ENCODE measurements at places on chromosomes 2 and 18.

- peak; percentile 27 for DNase-seq
Observed at GRCh38 chr2:181177376-181177775, 197.0 kb downstream of the UBE2E3 start.

DNA sequence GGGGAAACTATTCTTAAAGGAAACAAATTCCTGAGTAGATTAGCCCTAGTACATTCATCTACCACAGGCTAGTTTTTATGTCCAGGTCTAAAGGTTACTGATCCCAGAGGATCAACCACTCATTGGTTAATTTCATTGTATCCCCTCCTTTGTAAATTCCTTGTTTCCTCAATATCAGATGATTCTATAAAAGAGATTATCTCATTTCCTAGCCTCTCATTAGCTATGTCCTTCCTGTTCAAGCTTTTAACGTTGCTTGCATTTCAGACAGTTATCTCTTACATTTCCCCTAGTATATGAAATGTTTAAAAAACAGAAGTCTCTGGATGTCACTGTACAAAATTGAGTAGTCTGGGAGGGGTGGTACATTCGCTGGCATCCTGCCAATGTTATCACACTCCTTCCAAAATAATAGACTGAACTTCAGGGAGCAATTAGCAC, 24.2 kb upstream of the ARMC9 start:
- no peak for DNase-seq

GRCh38 chr2:36060133-36060532, 295.4 kb upstream of the CRIM1 start:
- no peak for DNase-seq

- no peak for DNase-seq
Observed at GRCh38 chr2:151777935-151778334, 43.7 kb upstream of the NEB start.

- peak; percentile 58 for DNase-seq
Observed at GRCh38 chr18:8988260-8988871, 114.1 kb upstream of the NDUFV2 start.

DNA sequence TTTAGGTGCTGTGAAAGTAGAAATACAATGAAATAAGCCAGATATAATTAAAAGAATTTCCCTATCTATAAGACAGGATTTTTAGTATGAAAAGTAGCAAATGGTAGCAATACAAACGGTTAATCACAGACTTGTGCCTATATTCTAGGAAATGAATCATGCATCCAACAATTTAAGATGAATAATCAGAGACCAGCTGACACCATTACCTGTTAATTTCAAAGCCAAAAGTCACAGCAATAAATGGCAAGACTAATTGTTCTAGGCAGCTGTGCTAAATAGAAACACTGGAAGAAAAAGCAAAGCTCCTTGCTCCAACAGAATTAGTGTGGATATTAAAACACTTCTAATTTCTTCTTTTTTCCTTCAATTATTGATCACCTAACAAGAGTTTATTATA, 35.1 kb upstream of the MPP4 start:
- no peak for DNase-seq

GRCh38 chr2:233349005-233349998, 5.0 kb upstream of the DGKD start:
- no peak for DNase-seq

GRCh38 chr2:203740871-203741281, 34.4 kb downstream of the CD28 start:
- DNase-seq = peak; percentile 68

- no peak for DNase-seq
Observed at GRCh38 chr2:85309699-85310321, 18.0 kb downstream of the TGOLN2 start.

DNA sequence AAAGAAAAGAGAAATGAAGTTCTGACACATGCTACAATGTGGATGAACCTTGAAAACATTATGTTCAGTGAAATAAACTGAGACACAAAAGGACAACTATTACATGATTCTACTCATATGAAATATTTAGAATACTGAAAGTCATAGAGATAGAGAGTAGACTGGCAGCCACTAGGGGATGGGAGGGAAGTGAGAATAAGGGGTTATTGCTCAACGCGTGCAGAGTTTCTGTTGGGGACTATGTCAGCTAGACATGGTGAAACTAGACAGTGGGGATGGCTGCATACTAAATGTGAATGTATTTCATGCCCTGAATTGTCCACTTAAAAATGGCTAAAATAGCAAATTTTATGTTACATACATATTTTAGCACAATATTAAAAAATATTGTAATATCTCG, 108.7 kb upstream of the ATL2 start:
- DNase-seq = no peak

DNA sequence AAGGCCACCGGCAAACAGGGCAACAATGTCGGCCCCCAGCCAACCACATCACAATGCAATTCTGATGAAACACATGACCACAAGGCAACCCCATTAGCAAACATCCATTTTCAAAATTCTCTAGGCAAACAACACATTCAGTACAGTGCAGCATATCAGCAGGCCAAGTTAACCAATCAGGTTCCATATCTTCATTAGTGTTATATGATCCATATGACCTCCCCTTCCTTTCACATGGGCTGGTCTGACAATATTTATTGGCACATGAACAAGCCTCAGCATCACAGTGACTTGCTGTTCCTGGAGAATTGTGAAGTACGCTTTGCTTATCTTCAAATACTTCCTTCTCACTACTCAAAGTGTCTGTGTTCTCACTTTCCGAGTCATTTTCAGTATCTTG, 19.8 kb downstream of the RNF103 start:
- DNase-seq = no peak

DNA sequence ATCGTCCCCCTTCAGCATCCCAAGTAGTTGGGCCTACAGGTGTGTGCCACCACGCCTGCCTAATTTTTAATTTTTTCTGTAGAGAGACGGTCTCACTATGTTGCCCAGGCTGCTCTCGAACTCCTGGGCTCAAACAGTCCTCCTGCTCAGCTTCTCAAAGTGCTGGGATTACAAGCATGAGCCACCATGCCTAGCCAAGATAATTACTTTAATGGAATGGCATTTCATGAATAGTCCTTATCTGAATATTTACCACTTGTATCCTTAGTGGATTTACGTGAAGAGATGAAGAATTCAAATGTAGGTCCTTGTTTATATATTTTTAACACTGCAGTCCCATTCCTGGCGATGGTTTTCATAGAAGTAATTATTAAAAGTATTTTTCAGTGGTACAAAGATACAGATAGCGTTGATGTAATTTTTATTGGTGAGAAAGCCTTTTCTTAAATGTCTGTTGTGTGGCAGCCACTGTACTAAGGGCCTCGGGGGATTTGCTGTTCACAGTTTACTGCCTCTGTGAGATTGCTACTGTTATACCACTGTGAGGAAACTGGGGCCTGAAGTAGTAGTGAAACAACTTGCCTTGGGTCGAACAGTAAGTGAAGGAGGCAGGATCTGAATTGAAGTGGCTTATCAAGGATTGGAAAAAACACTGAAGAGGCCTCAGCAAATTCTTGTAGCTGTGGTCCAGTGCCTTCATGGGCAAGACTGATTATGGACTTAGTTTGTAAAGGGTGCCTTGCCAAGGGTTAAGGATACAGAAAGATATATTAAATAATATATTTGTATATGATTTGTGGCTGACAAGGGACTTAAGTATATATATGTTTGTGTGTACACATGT, 151.2 kb downstream of the PRPF40A start:
- no peak for DNase-seq

DNA sequence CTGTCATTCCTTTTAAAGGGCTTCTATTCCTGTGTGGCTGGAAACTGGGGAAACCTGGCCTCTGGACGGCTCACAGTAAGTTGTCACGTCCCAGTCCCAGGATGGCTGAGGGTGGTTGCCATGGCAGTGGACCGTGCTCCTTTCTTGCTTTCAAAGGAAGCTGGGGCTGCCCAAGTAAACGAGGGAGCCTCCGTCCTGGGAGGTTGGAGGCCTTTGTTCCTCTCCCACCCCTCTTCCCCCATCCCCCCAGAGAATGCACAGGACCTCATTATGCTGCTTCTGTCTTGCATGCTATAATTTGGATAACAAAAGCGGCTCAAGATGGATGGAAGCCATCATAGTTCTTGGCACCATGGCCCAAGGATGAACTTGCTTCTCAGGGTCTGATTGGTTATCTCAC, 325.5 kb upstream of the HS6ST1 start:
- DNase-seq = no peak

DNA sequence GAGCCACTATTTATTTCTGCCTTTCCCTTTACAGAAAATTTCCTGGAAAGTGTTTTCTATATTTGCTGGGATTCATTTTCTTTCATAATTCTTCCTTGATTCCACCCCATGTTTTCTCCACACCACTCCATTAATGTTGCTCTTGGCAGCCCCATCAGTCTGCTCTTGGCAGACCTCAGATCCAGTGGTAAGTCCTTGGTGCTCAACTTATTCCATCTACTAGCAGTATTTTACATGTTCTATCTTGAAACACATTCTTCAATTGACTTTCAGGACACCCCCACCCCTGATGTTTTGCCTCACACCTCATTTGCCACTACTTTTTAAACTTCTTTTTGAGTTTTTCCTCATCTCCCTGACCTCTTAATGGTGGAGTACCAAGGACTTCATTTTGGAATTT, 65.0 kb downstream of the HNMT start:
- peak; percentile 47 for DNase-seq

DNA sequence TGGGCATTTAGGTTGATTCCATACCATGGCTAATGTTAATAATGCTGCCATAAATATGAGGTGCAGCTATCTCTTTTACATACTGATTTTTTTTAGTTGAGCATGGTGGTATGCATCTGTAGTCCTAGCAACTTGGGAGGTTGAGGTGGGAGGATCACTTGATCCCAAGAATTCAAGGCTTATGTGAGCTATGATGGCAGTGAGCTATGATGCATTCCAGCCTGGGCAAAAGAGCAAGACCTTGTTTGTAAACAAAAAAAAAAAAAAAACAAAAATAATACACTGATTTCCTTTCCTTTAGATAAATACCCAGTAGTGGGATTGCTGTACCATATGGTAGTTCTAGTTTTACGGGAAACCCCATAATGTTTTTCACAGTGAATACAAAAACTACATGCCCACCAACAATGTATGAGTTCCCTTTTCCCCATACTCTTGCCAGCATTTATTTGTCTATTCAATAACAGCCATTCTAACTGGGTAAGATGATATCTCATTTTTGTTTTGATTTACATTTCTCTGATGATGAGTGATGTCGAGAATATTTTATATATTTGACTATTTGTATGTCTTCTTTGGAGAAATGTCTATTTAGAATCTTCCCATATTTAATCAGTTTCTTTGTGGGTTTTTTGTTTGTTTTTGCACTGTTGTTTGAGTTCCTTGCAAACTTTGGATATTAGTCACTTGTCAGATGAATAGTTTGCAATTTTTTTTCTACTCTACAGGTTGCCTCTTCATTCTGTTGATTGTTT, 281.0 kb upstream of the KYNU start:
- DNase-seq = peak; percentile 88

DNA sequence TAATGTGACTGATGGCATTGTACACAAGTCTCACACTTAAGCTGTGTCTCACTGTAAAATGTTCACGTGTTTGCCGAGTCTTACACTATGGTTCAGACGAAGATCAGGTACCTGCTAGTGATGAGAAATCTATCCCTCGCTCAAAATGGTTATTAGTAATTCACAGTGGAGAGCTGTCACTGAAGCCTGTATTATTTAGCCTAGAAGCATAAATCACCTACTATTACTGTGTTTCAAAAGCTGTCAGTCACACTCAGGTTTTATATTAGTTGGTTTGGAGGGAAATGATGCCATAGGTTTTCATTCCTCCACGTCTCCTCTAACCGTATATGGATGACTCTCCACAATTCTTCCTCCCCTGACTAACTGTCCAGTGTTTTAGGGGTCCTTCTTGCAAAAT, 292.4 kb upstream of the ZEB2 start:
- no peak for DNase-seq

GRCh38 chr2:37894047-37894446, 31.0 kb upstream of the RMDN2 start:
- no peak for DNase-seq

DNA sequence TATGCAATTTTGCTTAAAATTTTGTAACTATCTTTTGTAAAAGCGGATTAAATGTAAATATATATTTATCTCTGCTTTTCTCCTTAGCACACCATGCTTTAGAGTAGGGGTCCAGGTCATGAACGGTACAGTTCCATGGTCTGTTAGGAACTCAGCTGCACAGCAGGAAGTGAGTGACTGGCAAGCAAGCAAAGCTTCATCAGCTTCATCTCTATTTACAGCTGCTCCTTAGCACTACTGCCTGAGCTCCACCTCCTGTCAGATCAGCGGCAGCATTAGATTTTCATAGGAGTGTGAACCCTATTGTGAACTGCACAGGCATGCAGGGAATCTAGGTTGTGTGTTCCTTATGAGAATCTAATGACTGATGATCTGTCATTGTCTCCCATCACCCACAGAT, 959.0 kb upstream of the SLC39A10 start:
- no peak for DNase-seq

DNA sequence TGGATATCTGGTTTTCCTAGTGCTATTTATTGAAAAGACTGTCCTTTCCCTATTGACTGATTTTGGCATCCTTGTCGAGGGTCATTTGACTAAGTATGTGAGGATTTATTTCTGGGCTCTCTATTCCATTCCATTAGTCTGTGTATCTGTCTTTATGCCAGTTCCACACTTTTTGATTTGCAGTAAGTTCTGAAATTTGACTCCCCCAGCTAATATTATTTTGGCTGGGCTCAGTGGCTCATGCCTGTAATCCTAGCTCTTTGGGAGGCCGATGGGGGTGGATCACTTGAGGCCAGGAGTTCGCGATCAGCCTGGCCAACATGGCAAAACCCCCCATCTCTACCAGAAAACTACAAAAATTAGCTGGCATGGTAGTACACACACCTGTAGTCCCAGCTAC, 46.8 kb upstream of the GAREM2 start:
- no peak for DNase-seq

DNA sequence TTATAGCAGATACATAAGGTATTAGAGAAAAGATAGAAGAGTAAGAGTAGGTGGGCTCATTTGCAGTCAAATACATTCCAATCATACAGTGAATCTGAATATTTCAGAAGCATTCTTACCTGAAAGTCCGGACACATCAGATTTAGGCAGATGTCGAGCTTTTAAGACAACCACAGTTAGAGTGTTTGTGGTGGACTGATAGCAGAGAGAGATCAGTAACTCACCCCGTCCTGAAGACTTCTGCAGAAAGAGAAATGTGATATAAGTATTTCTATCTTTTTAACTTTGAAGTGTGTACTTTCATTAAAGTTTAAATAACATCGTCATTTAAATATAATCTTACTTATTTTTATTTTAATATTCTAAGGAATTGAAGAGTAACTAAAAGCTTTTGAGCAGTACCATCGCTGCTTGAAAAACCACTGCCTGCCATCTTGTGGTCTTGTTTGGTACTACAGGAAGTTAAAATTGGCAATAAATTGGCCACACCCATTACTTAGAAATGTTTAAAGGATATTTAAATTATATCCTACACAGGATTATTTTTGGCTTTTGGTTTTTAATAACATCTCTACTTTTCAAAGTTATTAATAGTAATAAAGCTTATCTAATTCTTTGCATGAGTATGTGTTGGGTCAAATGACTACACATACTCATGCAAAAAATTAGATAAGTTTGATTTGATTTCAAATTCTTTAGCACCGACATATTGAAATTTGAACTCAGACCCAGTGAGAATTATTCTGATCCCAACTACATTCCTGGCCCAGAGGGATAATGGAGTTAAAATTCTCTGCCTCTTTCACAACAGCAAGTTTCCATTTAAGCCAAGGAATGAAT, 5.5 kb downstream of the SYT4 start:
- DNase-seq = peak; percentile 38

GRCh38 chr2:16059393-16060016, 119.2 kb downstream of the MYCN start:
- DNase-seq = no peak

GRCh38 chr2:50872543-50872942, 159.4 kb downstream of the NRXN1 start:
- no peak for DNase-seq

All from fibroblast of skin of back (primary cell).